ENCODE measurements at places on chromosomes 4 and X. TPM values are rescaled to one million over a fixed set of nuclear protein-coding genes. Genes with fewer than 3 reads are reported as not detected.

DNA sequence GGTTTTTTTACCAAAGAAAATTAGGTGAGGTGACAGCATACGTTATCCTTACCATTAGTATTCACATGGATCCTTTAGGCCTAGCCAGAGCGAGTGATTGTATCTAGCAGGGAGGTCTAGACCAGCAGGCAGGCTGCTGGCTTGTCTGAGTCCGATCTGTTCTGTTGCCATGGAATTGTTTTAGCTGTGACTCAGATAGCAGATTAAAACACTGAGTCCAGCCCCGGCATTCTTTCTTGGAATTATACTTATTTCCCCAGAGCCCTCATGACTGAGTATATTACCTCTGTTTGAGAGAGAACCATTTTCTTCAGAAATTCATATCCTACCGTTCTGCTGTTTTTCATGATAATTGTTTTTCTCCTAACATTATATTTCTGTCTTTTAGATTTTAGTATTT lies 37.4 kb downstream of the OCRL start:
- DNase-seq: no peak

- no peak for DNase-seq
Measured at GRCh38 chr4:74975848-74976824, 43.2 kb downstream of the PARM1 start.

ARMCX5 gene
- total RNA-seq: 4.2 TPM

RUFY3 gene
- total RNA-seq: 55.9 TPM

TCEAL6 gene
- not detected for total RNA-seq

DNA sequence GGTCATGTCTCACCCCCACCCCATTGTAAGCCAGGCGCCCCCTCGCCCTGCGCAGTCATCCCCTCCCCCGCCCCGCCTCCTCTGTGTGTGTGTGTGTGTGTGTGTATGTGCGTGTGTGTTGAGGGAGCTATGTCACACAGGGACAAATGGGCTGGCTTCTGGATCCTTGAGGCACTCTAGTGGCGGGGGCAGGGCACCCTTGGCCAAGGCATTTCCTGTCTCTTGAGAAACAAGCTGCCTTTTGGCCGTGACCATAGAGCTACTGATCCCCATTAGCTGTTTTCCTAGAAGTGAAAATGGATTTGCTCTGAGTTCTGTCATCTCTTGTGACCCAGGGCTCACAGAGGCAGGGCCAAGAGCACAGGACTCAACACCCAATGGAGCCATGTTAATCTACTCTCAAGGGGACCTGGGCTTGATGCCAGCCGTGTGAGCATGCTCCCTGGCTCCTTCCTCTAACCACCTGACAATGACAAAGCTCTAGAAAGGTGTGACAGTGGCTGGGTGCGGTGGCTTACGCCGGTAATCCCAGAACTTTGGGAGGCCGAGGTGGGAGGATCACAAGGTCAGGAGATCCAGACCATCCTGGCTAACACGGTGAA lies 162.5 kb upstream of the BCOR start:
- no peak for DNase-seq

DNA sequence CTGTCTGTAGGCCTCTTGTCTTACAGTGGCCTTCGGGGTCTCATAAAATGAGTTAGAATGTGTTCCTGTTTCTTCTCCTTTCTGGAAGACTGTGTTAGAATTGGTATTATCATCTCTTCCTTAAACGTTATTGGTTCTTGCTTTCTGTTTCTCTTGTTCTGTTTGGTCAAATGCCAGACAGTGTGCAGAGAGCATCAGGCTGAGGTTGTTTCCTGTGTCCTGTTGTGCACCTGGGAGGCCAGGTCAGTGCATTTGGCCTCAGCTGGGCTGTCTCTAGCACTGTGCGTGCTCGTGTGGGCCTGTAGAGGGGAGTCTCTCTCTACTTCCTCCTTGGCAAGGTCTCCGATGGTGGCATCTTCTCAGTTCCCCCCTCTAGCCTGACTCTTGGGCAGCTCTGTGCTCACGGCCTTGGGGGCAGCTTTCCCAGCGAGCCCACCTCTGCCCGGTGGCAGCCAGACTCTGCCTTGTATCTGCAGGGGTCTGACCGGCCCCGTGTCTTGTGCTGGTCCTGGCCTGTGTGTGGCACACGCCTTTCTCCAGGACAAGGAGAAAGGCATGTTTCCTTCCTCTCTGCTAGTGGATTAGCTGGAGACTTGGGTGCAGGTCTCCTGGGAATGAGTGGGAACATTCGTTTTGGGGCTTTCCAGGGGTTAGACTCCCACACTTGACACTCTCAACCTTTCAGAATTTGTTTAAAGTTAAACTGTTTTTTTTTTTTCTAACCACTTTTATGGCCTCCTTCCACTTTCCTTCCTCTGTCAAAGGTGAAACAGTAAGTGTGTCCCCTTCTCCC lies 62.3 kb downstream of the FAM193A start:
- DNase-seq: peak; percentile 46

TMEM47 gene
- total RNA-seq: 16.5 TPM

DNA sequence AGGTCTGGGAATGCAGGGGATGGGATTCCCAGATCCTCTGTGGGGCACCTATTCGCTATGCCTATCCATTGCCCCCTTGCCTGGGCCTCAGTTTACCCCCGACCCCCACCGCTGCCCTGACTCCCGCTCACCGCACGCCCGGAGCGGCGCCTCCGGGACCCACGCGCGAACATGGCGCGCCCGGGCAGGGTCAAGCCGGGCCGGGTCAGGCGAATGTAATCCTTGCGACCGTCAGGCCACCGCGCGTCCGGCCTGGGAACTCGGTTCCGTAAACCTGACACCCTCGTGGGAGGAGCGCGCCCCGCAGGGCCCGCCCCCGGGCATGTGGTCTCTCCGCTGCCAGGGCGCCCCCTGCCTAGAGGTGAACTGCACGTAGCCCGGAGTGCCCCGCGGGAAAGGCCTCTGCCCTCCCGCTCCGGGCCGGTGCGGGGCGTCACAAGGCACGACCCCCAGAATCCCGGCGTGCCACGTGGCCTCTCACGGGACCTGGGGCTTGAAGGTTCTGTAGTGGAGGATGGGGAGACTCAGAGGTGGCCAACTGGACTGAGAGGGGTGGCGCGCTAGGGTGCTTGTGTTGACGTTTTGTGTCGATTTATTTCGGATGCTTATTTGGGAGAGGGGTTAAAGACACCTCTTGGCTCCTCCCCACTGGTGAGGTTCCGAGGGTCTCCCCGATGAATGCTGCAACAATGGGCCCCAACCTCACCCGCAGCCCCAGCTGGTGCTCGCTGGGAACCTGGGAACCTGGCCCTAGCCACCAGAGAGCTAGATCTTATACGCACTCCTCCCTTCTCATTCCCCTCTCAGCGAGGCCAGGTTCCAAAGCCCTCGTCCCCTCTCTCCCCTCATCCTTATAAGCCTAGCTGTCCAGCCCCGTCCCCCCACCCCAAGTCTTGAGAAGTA lies at the start of gene PRICKLE3:
Gene PRICKLE3 (minus strand): TSS at position 249 of the 903 bp plus-strand sequence. CDS start 76 bp downstream, at position 173.
- DNase-seq: peak; percentile 88

RPS6KA6 gene
- 16.4 TPM for total RNA-seq

GRCh38 chr4:126937342-126937741 lies 695.4 kb upstream of the INTU start:
- no peak for DNase-seq

- no peak for DNase-seq
Measured at GRCh38 chr4:94905511-94905910, 147.8 kb downstream of the BMPR1B start.

GRCh38 chrX:75746891-75747639 lies 38.0 kb downstream of the MAGEE2 start:
- DNase-seq: peak; percentile 33

DNA sequence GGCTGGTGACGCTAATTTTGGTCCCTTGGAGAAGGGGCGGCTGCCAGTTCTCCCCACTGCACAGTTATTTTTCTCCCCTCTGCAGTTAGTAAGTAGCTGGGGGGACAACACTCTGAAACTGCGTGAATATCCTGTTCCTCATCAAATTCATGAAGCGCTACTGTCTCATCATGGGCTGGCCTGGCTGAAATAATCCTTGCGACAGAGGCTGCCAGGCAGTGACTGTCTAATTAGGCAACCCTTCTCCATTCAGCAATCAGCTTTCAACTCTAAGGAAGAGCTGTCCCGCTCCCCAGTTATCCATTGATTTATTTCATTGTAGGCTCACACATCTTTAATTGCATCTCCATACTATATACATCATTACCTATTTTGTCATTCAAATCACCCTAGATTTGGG lies 8.2 kb downstream of the SH3TC1 start:
- no peak for DNase-seq

NWD2 gene
- 0.55 TPM for total RNA-seq

STBD1 gene
- 16.5 TPM for total RNA-seq

DNA sequence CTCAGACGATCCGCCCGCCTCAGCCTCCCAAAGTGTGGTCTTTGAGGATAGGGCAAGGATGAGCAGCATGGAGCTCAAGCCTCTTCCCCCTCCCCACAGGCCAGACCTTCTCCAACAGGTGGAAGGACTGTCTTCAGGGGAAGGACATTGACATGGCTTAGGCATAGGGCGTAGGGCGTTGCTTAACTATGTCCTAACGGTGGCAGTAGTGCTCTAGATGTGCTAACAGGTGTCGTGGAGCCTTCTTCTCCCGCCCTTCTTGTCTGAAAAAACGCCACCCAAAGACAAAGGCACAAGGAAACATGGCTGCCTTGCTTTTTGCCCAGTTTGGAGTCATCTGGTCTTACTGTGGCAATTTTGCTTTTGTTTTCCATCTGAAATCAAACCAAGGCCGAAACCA lies 219.8 kb downstream of the OR13H1 start:
- DNase-seq: peak; percentile 89

DNA sequence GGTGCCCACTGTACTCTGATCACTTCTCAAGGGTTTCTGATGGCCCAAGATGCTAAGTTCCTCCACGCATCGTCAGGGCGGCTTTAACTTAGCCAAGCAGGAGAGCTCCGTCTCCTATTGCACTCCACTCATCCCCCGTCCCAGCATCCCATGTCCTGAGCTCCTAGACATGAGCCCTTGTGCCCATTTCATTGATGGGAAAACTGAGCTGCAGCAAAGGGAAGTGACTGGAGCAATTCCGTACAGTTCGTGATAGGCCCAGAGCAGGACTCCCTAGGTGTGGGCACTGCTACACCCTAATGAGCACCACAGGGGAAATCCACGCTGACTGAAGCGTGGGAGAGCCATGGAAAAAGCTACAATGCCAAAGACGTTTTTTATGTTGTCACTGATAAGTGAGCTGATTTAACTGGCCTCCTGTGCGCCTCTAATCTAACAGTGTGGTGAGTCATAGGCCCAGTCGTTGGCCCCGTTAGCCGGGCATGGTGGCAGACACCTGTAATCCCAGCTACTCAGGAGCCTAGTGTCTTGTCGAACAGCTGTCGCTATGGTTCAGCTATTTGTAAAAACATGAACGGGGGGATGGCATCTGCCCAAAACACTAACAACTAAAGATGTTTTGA lies 14.9 kb downstream of the NSDHL start:
- no peak for DNase-seq

DNA sequence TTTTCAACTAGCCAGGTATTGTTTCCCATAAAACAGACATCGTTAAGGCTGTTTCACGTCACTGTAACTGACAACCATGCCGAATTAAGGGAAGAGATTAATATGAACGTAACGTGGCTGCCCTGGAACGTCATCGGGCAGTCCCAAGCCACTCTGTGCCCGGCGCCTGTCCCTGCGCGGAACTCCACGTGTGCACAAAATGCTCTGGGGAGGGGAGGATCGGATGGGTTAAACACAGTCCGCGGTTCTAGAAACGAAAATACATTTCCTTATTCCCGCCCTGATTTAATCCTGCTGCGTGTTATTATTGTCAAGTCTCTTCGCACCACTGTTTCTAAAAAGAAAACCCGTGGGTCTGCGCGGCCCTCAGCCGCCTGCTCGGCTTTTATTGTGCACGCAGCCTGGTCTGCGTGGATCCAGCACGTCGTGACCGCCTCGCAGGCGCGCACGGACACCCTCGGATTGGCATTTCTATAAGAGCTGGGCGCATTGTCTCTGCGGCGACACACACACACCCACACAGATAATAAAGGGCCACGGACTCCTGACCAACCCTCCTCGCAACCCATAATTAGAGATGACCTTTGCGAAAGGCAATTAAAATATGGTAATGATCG lies 69.6 kb upstream of the BCOR start:
- DNase-seq: no peak

SHOX gene
- 0.14 TPM for total RNA-seq

- DNase-seq: no peak
Measured at GRCh38 chrX:151901826-151902225, 10.9 kb upstream of the MAGEA4 start.

DNA sequence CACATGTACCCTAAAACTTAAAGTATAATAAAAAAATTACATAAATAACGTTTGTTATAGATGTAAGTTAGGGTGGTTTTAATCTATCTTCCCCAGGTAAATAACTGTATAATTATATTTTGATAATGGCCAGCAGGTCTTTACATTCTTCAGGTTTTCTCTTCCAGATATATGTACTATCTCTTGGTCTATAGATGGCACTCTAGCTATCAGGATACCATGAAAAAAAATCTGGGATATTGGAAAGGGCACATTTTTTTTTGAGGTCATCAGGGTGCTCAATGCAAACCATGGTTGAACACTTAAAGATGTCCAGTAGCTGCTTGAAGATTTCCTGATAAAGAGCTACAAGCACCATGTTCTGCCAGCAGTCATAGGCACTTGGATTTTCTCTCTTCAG lies 15.6 kb upstream of the ADH4 start:
- no peak for DNase-seq

ZAR1 gene
- not detected for total RNA-seq

DNA sequence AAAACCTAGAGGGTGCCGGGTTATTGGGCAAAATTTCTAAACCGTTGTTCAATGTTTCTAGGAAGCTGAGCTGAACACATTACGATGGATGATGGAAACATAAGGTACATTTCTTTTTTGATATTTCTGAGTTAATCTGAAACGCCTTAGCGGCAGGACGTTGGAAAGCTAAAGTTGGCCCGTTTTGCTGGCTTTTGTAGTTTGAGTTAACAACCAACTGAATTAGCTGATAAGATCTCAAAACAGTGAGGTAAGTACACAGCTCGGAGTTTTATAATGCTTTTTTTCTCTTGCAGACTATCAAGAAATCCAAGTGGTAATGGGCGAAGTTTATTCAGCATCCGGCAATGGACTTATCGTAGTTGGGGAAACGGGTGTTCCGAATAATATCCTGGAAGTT lies 73.5 kb downstream of the PRSS12 start:
- no peak for DNase-seq

DNA sequence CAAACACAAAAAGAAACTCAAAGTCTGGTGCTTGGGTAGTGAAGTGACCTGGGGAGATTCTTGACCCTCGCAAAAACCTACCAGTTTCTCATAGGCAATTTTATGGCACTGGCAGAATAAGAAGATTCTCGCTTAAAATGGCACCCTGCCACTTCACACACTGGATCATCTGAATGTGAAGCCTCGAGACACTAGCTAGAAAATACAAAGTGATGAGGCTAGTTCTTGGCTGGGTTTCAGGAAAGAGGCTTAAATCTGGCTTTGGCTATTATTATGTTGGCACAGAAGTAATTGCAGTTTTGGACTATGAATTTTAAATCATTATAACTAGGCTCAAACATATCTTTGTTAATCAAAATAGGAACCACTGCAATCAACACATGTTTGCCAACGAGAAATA lies 634.7 kb upstream of the BOD1L1 start:
- no peak for DNase-seq

GRCh38 chr4:176782794-176783193 lies 9.9 kb downstream of the VEGFC start:
- no peak for DNase-seq

All from transverse colon (tissue), 4 donors.